ENCODE measurements at places on chromosomes 16 and 17.

GRCh38 chr16:86663685-86664521 lies 85.6 kb downstream of the FOXL1 start:
- no peak for DNase-seq

GRCh38 chr17:17837966-17838962 lies 1.5 kb upstream of the SREBF1 start:
- no peak for DNase-seq

DNA sequence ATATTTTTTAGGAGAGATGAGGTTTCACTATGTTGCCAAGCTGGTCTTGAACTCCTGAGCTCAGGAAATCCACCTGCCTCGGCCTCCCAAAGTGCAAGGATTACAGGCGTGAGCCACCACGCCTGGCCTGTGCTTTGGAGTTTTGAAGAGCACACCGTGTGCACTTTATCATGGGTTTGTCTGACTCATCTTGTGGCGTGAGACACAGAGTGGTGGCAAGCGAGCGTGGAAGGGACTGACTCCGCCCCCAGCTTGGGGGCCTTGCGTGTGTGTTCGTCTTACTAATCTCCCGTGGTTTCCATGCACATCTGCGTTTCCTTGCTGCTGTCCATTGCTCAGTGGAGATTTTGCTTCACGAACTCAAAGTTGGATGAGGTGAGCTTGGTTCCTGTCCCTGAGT lies 22.9 kb downstream of the CRAMP1 start:
- DNase-seq: no peak

- DNase-seq: no peak
Observed at GRCh38 chr16:4293822-4294457, 21.1 kb upstream of the TFAP4 start.

GRCh38 chr17:6714315-6714874 lies 1.2 kb upstream of the SLC13A5 start:
- no peak for DNase-seq

- DNase-seq: peak; percentile 40
Observed at GRCh38 chr16:66477028-66477515, 50.0 kb downstream of the BEAN1 start.

DNA sequence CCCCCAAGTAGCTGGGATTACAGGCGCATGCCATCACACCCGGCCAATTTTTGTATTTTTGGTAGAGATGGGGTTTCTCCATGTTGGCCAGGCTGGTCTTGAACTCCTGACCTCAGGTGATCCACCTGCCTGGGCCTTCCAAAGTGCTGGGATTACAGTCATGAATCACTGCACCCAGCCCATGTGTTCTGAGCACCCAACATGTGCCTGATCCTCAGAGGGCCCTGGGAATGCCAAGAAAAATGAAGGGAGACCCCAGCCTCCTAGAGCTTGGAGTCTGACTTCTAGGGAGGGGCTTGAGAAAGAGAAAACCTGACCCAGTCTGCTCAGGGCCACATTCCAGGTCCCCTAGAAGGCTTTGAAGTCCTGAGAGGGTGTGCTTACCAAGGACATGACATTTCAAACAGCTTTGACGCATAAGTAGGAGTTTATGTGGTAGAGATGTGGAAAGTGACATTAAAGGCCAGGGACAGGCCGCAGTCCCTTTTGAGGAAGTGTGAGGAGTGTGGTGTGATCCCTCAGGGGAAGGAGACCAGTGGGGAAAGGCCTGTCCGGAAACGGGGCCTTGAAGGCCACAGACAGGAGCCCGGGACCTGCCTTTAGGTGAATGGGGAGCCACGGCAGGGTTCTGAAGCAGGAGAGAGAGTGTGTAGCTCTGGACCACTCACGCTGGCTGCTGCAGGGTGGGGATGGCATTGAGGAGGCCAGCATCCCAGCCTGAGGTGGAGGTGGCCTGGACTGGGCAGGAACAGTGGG lies 1.1 kb upstream of the CCL22 start:
- DNase-seq: peak; percentile 52

- DNase-seq: no peak
Observed at GRCh38 chr16:13041646-13042290, 140.4 kb downstream of the SHISA9 start.

GRCh38 chr16:30561089-30561816 lies 3.1 kb upstream of the ZNF764 start:
- DNase-seq: peak; percentile 65

DNA sequence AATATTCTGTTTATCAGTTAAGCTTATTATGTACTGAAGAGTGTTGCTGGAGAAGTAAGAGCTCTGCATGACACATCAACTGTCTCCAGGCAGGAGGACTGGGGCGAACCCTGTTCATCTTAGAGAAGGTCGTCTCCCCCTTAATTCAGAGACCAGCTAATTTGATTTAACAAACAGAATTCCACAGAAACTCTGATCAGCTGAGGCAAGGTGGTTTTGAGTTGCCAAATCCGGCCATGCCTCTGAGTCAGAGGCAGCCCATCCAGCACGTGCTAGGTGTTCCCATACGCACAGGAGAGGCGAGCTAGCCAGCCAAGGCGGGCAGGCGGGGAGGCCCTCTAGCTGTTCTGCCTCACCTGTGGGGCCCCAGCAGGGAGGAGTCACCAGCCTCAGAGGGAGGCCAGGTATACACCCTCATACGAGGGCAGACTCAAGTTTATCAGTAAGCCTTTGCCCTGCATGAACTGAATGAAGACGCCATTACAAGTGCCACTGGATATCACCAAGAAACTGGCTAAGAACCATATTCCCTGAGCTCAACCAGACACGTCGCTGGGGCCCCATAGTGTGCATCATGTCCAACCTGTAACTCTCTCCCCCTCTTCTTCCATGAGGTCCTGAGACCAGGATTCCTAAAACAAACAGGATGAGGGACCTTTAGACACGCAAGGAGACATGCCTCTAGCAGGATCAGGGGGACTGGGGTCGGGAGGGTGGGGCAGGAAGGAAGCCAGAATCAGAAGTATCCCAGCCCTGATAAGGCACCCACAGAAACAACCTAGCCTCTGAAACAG lies 25.7 kb downstream of the STAT5A start:
- peak; percentile 68 for DNase-seq

DNA sequence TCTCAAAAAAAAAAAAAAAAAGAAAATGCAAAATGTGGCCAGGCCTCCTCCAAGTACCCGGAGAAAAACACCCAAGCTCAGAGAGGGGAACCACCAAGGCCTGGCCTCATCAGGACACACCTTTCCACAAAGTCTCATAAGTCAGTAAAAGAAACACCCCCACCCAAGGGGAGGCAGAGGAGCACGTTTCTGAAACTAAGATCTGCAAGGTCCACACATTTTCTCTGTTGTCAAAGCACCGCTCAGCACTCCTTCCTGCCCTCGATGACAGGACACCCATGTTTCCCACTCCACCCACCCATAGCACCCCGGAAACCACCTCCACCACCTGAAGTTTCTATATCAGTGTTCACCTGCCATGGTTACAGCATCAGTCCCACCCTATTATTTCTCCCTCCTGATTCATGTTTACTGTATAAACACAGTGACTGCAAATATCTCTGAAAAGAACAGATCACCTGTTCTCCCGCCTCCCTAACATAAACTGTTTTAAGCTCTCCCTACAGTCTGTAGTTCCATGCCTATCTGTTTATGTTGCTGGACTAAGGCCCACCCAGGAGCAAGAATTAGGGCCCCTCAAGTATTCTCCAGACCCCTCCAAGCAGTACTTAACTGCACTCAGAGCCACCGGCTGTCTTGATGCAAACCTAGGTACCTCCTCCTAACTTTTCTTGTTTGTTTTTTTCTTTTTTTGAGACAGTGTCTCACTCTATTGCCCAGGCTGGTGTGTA lies 2.0 kb downstream of the CORO7 start:
- peak; percentile 84 for DNase-seq

GRCh38 chr16:51062039-51062438 lies 89.0 kb downstream of the SALL1 start:
- DNase-seq: no peak

GRCh38 chr16:71380831-71381230 lies 22.3 kb downstream of the CALB2 start:
- DNase-seq: no peak

GRCh38 chr17:72733619-72734282 lies 358.7 kb downstream of the SLC39A11 start:
- no peak for DNase-seq

DNA sequence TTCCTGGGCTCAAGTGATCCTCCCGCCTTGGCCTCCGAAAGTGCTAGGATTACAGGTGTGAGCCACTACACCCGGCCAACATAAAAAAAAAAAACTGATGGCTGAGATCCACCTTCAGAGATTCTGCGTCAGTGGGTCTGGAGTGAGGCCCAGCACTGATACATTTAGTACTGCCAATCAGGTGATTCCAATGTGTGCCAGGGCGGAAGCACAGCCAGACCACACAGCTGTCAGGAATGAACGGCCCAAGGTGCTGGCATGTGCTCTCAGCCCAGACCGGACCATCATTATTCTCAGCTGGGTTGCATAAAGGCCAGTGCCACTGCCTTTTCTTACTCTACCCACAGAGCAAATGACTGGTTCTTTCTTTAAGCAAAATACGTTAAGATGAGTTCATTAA lies 1.2 kb upstream of the BCO1 start:
- DNase-seq: no peak

DNA sequence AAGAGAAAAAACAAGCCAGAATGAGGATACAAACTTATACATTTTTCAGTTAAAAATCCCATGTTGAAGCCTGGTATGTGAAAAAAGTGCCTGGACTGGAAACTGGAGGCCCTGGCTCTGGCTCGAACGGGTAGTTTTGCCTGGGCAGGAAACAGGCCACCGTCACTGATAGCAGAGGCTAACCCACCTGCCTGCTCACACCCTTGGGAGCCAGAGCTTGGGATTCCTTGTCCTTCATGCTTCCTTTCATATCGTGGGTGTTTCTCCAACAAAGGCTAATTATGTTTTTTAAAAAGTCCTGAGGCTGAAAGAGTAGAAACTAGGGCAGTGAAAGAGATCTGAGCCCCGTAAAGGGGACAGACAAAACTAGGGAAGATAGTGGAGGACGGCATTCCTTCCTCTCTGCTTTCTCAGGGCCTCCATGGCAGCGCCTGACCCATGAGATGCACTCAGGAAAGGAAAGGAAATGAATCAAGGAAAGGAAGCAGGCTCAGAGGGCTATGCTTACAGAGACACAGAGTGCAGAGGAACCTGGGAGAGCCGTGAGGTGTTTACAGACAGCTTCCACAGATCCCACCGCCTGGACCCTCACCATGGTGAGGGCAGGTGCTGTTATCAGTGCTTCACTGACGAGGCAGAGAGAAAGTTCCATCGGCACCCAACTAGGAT lies 138.1 kb downstream of the PARN start:
- no peak for DNase-seq

GRCh38 chr16:2204416-2205103 lies 694 bp upstream of the MLST8 start:
- DNase-seq: no peak

- no peak for DNase-seq
Observed at GRCh38 chr16:67843343-67843765, 1.2 kb downstream of the THAP11 start.

GRCh38 chr17:77474292-77474988 lies 333.7 kb downstream of the SEC14L1 start:
- DNase-seq: no peak

- peak; percentile 15 for DNase-seq
Observed at GRCh38 chr16:85859818-85860125, 39.2 kb upstream of the IRF8 start.

- DNase-seq: no peak
Observed at GRCh38 chr16:81937305-81938038, 73.8 kb downstream of the SDR42E1 start.

GRCh38 chr16:63488955-63489354 lies 1452.7 kb upstream of the CDH8 start:
- DNase-seq: no peak
